Activated CD4-positive, CD25-positive, alpha-beta regulatory T cell (primary cell): ENCODE measurements at places on chromosomes 5 and 9.

- no peak for DNase-seq
Observed at GRCh38 chr5:72503888-72504491, 3.2 kb downstream of the ZNF366 start.

- DNase-seq = no peak
Observed at GRCh38 chr5:136033848-136034247, 5.1 kb downstream of the TGFBI start.

- no peak for DNase-seq
Observed at GRCh38 chr5:172901788-172902496, 57.3 kb upstream of the RPL26L1 start.

- DNase-seq = no peak
Observed at GRCh38 chr5:154311362-154311761, 120.8 kb downstream of the GALNT10 start.

GRCh38 chr5:159034083-159034824 is 65.5 kb downstream of the EBF1 start:
- DNase-seq = no peak

DNA sequence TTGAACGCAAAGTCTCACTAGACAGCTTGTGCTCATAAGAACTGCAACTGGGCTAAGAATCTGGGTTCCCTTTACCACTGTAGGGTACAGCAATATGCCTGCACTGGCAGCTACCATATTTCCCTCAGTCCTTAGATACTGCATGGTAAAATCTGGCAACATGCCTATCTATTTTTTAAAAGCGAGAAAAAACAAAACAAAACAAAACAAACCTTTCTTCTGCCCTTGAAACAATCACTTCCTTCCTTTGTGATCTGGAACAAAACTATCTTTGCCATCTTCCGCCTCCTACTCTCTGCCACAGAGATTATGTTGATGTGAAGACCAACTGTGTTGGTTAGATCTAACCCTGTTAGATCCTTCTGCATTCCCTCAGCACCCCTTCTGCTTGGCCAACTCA is 242.9 kb downstream of the EBF1 start:
- no peak for DNase-seq

GRCh38 chr5:126454535-126454934 is 31.3 kb downstream of the GRAMD2B start:
- DNase-seq = no peak

GRCh38 chr5:135462304-135462703 is 10.2 kb upstream of the TIFAB start:
- no peak for DNase-seq

DNA sequence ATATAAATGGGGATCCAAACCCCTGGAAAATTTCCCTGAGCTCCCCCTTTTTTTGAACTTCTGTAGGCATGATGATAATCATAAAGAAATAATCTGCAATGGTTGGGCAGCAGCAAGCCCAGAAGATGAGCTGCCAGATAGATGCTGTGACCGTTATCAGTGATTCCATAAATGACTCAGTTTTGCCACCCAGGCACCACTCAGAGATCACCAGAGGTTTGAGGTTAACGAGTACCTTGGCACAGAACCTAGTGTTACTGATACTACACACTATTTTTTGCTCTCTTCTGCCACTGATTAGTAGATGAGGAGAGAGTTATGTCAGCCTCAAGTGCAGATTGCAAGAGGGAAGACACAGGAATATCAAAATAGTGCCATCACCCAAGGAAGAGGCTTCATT is 199.3 kb upstream of the PTGER4 start:
- DNase-seq = no peak

- no peak for DNase-seq
Observed at GRCh38 chr5:55544341-55544740, 9.6 kb upstream of the PLPP1 start.

- peak; percentile 23 for DNase-seq
Observed at GRCh38 chr5:56910210-56910965, 992 bp downstream of the SETD9 start.

- DNase-seq = no peak
Observed at GRCh38 chr5:83157163-83157562, 79.8 kb downstream of the XRCC4 start.

- no peak for DNase-seq
Observed at GRCh38 chr9:21324047-21324446, 11.2 kb downstream of the KLHL9 start.

- no peak for DNase-seq
Observed at GRCh38 chr5:152305525-152305924, 99.6 kb downstream of the NMUR2 start.

DNA sequence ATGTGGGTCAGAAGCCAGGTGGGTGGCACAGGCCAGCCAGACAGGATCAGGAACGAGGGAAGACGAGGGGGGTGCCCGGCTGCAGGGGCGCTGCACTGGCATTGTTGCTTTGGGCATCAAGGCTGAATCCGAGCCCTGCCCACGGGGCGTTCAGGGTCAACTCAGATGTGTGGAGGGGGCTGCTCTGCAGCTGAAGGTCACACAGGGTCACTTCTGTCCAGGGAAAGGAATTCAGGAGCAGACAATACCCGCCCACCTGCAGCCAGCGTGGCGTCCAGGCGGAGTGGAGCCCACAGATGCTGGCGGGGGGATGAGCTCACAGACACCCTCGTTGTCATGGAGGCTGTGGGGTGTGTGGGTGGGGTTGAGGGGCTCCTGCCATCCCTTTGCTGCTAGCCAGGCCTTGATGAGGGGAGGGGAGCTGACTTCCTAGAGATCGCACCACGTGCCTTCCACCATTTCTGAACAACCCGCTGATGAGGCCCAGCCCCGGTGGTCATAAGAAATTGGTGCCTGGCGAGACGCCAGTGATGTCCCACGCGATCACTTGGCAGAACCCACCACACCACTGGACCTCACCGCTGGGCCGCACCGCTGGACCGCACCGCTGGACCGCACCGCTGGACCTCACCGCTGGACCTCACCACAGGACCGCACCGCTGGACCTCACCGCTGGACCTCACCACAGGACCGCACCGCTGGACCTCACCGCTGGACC is 31.2 kb downstream of the MRPL36 start:
- no peak for DNase-seq

GRCh38 chr9:134894136-134894860 is 13.7 kb downstream of the FCN2 start:
- no peak for DNase-seq
